Left cardiac atrium (tissue), 4 donors: ENCODE measurements at places on chromosomes 5 and 9. TPM values are rescaled to one million over a fixed set of nuclear protein-coding genes. Genes with fewer than 3 reads are reported as not detected.
A peak's percentile ranks its signal among the peaks of the same experiment; 100 is the strongest.

DNA sequence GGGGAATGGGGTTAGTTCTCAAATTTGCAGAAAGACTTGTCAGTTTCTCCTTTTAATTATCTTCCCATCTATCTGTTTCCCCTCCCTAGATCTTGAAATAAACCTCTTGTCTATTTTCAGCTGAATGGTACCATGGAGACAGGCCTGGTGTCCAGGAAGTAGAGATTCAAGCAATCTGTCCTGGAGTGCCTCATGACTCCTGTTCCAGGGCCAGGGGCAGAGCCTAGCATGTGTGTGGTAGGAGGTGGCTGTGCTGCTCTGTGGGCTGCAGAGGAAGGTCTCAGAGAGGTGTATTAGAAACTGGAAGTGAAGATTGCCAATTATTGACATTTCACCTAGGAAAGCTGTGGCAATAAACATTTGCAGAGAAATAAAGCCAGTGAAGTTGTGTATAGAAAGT is 175.8 kb upstream of the ATP10B start:
- DNase-seq, result no peak

DNA sequence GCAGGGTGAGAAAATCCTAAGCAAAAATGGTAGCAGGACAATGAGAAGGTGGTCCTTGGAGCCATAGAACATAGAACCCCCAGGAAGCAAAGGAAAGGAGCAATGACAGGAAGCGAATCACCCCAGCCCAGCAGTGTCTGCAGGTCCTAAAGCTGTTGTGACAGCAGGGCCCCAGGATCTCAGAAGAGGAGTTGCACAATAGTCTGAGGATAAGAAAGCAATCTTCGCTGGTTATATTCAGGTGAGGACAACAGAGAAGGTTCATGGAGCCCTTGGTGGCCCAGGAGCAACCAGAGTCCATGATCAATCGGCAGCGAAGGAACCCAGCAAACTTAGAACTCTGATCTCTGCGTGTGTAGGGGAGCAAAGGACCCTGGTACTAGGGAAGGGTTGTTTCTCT is 234.8 kb upstream of the IRX2 start:
- DNase-seq, result no peak

The PCDHGA9 gene
- total RNA-seq, result 3.6 TPM

- DNase-seq, result no peak
Measured at GRCh38 chr9:128114326-128115186, 13.0 kb downstream of the PTGES2 start.

DNA sequence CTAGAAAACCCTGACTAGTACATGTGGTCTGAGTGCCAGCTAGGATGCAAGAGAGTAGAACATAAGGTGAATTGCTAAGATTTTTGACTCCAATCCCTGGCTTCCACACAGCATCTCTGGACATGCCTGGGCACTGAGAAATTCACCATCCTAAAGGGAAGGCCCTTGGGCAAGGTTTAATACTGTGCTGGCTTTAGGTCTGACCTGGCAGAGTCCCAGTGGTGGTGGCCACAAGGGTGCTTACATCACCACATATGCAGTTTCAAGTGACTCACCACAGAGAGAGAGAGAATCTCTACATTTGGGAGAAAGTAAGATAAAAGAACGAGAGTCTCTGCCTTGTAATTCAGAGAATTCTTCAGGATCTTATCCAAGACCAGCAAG is 661.6 kb upstream of the C9orf72 start:
- no peak for DNase-seq

DNA sequence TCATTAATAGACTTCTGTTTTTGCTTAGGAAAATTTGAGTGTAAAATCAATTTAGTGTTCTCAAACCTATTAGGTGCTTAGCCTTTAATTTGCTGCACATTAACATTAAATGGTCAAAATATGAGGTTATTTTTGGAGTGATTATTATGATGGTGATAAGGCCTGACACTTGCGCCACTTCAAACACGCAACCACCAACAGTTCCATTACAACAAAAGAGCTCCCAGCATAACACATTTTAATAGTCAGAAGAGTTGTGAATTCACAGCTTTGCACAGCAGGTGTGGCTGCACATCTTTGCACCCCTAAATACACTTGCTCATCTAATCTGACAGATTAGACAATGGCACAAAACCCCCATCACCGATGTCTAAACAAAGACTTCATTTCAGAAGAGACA is 940.7 kb downstream of the NR2F1-AS1 start:
- DNase-seq, result no peak

DNA sequence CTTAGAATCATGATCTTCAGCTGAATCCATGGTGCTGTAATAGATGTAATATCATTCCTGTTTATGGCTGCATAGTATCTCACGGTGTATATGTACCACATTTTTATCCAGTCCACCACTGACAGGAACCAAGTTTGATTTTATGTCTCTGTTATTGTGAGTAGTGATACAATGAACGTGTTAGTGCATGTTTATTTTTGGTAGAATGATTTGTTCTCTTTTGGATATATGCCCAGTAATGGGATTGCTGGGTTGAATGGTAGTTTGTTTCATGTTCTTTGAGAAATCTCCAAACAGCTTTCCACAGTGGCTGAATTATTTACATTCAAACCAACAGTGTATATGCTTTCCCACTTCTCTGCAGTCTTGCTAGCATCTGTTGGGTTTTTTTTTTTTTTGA is 175.1 kb upstream of the CDH10 start:
- DNase-seq, result no peak

- DNase-seq, result no peak
Measured at GRCh38 chr5:72076621-72077300, 30.5 kb upstream of the MAP1B start.

The SGCD gene
- total RNA-seq, result 58.5 TPM

DNA sequence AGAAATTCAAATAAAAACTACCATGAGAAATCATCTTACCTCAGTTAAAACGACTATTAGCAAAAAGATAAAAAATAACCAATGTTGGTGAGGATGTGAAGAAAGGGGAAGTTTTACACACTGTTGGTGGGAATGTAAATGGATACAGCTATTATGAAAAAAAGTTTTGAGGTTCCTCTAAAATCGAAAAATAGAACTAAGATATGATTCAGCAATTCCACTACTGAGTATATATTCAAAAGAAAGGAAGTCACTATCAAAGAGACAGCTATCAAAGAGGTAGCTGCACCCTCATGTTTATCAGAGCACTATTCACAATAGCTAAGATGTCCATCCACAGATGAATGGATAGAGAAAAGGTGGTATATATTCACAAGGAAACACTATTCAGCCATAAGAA is 1888.4 kb downstream of the MAT2B start:
- no peak for DNase-seq

GRCh38 chr9:87657190-87657589 is 68.7 kb upstream of the CTSL start:
- DNase-seq, result peak; percentile 60

The PCDHA1 gene
- total RNA-seq, result not detected

The PLAC8L1 gene
- total RNA-seq, result not detected

GRCh38 chr9:2800394-2801179 is 43.3 kb downstream of the PUM3 start:
- DNase-seq, result no peak

- no peak for DNase-seq
Measured at GRCh38 chr5:1332461-1333001, 12.4 kb downstream of the CLPTM1L start.

The POU5F2 gene
- 0.35 TPM for total RNA-seq

- DNase-seq, result peak; percentile 88
Measured at GRCh38 chr5:173781816-173782670, 106.1 kb upstream of the CPEB4 start.

DNA sequence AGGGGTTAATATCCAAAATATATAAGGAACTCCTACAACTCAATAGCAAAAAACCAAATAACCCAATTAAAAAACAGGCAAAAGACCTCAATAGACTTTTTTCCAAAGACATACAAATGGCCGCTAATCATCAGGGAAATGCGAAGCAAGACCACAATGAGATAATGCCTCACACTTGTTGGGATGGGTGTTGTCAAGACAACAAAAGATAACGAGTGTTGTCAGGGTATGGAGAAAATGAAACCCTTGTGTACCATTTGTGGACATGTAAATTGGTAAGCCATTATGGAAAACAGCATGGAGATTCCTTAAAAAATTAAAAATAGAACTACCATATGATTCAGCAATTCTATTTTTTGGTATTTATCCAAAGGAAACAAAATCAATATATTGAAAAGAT is 620.2 kb downstream of the ACTL7B start:
- no peak for DNase-seq

DNA sequence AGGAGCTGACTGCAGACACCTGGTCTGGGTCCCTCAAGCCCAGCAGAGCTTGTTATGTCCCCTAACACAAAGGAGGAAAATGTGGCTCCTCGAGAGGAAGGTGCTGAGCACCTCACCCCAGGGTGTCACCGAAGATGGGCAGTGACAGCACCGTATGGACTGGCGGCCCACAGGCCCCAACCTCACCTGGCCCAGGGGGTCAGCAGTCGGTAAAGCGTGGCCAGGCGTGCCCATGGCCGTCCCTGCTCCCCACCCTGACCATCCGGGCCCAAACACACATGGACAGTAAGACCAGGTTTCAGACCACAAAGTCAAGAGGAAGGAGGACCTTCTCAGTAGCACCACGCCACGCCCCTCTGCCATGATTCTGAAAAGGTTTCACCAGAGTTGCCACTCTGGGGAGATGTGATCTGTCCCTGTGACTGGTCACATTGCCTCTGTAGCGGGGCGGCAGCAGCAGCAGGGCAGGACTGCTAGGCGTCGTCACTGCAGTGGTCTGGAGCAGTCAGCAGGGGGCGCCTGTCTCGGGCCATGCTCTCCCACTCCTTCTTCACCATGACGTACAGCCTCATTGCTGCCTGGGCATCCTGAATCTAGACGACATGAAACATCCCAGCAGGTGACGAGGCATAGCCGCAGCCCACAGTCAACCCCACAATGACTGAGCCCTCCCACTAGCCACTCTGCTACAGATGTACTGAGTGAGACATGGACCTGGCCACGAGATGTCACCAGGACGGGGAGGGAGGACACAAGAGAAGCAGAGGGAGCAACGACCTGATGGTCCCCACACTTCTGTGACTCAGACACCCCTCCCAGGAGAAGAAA is 11.1 kb downstream of the REXO4 start:
- DNase-seq, result peak; percentile 75

DNA sequence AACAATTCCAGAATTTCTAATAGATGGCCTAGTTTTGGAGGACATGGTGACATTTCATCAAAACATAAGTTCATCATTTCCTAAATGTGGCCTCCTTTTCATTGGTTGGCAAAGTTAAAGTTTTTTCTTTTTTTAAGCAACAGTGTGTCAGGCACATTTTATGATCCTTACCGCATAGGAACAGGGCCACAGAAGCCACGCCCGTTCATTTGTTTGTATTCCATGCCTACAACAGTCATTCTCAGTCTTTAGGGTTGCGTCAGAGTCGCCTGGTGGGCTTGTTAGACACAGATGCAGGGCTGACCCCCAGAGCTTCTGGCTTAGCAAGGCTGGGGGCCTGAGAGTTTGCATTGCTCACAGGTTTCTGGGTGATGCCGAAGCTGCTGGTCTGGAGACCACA is 130.2 kb downstream of the HSD17B3 start:
- no peak for DNase-seq

DNA sequence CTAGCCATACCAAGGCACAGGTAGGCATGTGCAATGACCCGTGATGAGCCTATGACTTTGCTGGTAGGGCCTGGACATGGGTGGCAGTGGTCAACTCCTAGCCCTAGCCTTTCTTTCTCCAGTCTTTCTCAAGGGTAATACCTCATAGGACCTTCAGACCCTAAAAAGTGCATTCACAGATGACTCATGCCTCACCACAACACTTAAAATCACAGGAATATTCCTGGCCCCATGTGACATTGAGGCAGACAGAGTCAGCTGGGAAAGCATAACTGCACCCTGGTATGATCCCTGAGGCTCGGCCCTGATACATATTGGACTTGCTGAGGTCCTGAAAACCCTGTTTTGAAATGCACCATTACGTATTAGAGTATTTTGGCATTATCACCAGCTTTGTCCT is 449.5 kb downstream of the HINT1 start:
- no peak for DNase-seq

- no peak for DNase-seq
Measured at GRCh38 chr9:127658428-127658827, 46.4 kb downstream of the STXBP1 start.

- no peak for DNase-seq
Measured at GRCh38 chr9:98312365-98312764, 56.9 kb upstream of the TBC1D2 start.

The HAPLN1 gene
- 0.29 TPM for total RNA-seq

GRCh38 chr9:83501565-83501964 is 36.6 kb downstream of the FRMD3 start:
- no peak for DNase-seq

The IQGAP2 gene
- 11.6 TPM for total RNA-seq

The WDR38 gene
- total RNA-seq, result not detected

DNA sequence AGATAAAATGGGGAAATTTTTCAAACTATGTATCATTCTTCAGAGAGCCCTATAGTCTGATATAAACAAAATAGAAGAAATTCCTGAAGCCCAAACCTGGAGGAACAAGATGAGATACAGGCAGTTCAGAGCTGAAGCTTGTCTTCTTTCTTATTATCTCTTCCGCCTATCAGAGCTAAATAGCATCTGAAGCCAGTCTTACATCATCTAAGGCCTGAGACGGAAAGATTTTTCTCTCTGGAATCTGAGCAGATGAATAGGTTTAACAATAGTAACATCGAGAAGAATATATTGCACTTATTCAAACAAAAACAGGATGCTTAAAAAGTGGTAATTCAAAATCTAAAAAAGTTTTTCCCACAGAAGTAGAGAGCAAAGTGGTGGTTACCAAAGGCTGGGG is 59.8 kb downstream of the LPAR1 start:
- no peak for DNase-seq

The CARD9 gene
- total RNA-seq, result 2.4 TPM
